ENCODE measurements at places on chromosomes 5 and 9.

GRCh38 chr5:58545912-58546311 is 37.0 kb upstream of the RAB3C start:
- DNase-seq = no peak

DNA sequence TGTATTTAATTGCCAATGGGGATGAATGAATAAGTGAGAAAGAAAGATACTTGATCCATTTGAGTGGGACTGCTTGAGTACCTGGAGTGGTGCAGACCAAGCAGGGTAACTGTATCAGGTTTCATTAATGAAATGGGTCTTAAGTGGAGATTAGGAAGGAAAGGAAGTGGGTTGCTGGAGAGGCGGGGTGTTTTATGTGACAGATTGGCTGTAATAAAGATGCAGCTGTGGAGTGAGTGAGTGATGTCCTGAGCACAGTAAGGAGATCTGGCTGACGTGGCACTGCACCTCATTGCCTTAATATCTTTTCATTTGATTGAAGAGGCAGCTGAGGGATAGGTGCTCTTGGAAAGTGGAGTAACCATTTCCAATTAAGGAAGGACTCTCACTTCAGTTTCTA is 161.0 kb upstream of the CCDC152 start:
- DNase-seq = no peak

GRCh38 chr9:97689401-97690180 is 7.5 kb downstream of the XPA start:
- no peak for DNase-seq

GRCh38 chr5:2511126-2511525 is 240.4 kb downstream of the IRX2 start:
- no peak for DNase-seq

DNA sequence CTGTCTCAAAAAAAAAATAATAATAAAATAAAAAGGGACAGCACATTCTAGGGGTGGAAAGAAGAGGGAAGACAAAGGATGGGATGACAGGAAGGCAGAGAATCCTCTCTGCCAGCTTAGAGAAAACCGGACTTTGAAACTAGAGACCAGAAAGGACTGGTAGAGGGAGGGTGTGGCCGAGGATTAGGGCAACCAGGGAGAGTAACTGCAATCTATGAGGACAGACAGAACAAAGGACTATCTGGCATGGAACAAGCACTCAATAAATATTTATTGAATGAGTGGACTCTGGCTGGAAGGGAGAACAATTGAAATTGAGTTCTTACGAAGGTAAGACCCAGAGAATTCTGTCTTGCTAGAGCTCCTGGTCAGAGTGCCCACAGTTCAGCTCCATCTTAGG is 2.4 kb downstream of the GBA2 start:
- no peak for DNase-seq

GRCh38 chr9:106918825-106919509 is 56.0 kb downstream of the ZNF462 start:
- DNase-seq = no peak

- no peak for DNase-seq
These were observed 338 bp downstream of the ABHD17B start for GRCh38 chr9:71910650-71911060.

- no peak for DNase-seq
These were observed 1139.1 kb upstream of the SEMA6A start for GRCh38 chr5:117713585-117714198.

DNA sequence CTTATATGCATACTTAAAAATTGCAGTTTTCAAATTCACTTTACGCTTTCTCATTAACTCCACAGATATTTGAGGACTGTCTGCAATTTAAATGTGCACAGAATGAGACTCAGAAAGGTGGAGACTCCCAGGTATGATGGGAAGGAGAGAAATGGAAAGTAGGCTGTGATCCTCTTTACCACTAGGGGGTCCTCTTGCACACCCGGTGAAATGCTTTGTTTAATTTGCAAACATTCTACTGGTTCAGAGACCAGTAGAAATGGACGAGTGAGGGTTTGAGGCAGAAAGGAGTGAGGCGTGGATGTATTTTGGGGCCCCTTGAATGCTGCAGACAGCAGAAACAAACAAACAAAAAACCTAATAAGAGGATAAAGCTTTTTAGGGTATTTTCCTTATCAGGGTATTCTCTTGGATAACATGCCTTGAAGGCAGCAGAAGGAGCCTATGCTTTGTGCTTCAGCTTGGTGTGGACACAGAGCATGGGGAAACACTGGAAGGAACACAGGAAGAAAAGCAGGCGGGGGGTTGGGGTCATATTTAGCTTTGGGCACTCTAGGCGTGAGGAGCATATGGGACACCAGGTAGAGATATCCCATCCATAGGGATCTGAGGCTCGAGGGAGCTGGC is 410.1 kb downstream of the DMRT2 start:
- no peak for DNase-seq

DNA sequence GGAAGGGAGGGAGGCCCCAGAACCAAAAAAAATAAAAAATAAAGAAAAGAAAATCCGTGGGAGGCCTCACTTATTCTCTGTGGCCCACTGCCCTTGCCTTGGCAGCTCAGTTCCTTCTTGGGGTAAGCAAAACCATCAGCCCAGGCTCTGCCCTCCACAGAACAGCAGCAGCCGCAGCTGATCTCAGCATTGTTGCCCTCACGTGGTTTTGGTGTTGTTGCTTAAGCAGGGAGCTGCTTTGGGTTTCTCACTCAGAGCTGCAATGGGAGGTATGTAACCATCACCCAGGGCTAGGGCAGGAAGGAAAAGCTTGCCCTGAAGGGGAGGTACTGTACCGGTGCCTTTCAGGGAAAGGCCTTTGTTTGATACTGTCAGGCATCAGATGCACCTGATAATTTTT is 374.7 kb upstream of the WWC1 start:
- no peak for DNase-seq

DNA sequence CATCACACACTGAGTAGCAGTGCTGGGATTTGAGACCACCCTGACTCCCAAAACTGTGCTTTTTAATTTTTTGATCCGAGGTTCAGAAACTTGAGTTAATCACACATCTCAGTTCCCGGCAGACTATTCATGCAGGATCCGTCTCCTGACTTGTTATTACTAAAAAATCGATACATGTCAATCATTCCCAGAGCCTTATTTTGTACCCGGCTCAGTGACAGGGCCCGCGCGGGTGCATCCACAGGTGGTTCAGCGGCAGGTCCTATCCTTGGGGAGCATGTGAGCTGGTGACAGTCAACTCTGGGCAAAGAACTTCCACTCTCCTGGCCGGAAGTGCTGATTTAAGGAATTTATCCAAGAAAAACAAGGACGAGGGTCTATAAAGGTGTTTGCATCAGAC is 95.9 kb upstream of the MVB12B start:
- no peak for DNase-seq

- no peak for DNase-seq
These were observed 12.2 kb upstream of the ELL2 start for GRCh38 chr5:95973793-95974325.

Measured in activated CD4-positive, CD25-positive, alpha-beta regulatory T cell treated with anti-CD3 and anti-CD28 coated beads, Interleukin-2, amount 50 U/mL, for 16 hours (primary cell).